ENCODE measurements at places on chromosomes 2 and 18. TPM values are rescaled to one million over a fixed set of nuclear protein-coding genes. Genes with fewer than 3 reads are reported as not detected.

NYAP2 gene
- total RNA-seq: not detected

GCA gene
- 7.5 TPM for total RNA-seq

REG3A gene
- not detected for total RNA-seq

GPR45 gene
- not detected for total RNA-seq

COL5A2 gene
- 73.8 TPM for total RNA-seq

TRABD2A gene
- total RNA-seq: 10.1 TPM

RASGRP3 gene
- total RNA-seq: 1.2 TPM

KCNG2 gene
- total RNA-seq: not detected

All from A549 treated with RU486 at 1 μM for 4 hours (cell line).